ENCODE measurements at places on chromosomes 5 and 9.

- no peak for DNase-seq
Observed at GRCh38 chr5:92106808-92107207, 723.7 kb upstream of the ARRDC3 start.

DNA sequence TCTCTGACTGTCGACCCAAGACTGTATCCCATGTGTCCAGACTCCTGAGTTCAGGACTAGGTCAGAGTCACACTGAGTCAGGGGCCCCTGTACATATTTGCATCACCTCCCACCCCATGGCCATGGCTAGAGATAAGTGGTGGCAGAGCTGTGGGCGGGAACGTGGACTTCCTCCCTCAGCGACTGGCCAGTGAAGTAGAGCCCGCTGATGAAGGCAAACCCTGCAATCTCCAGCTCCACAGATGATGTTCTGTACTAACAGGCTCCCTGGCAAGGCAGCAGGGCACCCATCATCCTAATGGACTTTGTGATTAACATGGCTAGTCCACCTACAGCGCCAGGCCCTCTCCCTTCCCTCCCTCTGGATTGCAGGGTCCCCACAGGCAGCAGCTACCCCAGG, 110.5 kb upstream of the LRRTM2 start:
- no peak for DNase-seq

GRCh38 chr5:40390281-40391149, 289.2 kb upstream of the PTGER4 start:
- no peak for DNase-seq

GRCh38 chr9:6538666-6539071, 106.9 kb downstream of the GLDC start:
- DNase-seq = peak; percentile 43

DNA sequence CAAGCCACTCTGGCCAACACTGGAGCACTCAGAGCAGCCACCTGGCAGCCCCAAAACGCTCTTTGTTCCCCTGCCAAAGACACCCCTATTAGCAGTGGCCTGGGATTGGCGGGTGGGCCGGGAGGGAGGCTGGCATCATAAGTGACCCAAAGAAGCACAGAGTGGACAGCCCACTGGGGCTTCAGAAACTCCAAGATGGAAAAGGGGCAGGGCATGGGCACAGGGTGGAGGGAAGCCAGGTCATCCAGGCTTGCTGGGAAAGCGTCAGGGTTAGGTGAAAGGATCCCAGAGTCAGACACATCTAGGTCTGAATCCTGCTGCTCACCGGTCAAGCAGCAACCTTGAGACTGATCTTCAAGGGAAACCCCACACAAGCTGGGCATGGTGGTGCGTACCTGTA, 14.8 kb downstream of the EEIG1 start:
- DNase-seq = no peak

GRCh38 chr9:4258320-4259090, 41.4 kb downstream of the GLIS3 start:
- DNase-seq = peak; percentile 78

DNA sequence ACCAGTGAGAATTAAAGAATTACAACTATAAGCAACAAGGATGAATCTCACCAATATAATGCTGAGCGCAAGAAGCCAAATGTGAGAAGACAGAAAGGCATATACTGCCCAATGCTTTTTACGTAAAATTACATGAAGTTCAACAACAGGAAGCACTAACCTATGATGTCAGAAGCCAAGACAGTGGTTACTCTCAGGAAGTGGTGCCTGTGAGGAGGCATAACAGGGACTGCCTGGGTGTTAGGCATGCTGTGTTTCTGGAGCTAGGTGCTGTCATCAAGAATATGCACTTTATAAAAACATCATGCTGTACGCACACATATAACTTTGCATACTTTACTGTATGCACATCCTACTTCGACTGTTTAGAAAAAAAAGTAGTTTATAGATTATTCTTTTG, 30.1 kb downstream of the FRMD3 start:
- peak; percentile 39 for DNase-seq

- DNase-seq = no peak
Observed at GRCh38 chr5:6604946-6605345, 27.9 kb downstream of the NSUN2 start.

DNA sequence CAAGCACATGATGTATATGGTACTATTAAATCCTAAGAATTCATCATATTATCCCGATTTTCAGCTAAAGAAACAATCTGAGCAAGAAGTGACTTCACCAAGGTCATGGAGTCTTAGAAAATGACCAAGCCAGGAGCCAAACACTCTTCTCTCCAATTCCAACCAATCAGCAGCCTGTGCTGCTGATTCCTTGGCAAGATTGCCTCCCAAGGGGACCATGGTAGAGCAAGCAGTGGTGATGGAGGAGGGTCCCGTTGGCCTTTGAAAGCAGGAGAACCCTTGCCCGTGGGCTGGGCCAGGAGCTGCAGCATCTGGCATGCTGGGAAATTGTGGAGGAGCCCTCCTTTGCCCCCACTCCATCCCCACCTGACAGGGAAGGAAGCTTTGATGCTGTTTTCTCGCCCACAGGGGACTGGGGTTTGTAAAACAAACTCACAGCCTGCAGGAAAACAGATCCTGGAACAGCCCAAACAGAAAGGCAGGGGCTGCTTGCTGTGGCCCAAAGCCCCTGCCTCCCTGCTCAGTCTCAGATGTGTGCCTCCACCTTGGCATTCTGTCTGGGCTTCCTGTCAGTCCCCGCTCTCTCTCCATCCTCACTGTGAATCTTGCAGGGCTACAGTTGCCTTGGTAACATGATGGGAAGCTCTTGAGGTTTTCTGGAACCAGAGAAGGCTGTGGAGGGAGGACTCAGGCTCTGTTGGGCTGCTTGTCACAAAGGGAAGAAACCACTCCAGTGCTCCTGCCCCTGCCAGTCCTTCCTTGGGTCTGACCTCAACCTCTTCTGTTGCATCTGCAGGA, 70.8 kb upstream of the HSPA9 start:
- DNase-seq = no peak

GRCh38 chr9:37827483-37828165, 27.0 kb downstream of the DCAF10 start:
- DNase-seq = no peak

DNA sequence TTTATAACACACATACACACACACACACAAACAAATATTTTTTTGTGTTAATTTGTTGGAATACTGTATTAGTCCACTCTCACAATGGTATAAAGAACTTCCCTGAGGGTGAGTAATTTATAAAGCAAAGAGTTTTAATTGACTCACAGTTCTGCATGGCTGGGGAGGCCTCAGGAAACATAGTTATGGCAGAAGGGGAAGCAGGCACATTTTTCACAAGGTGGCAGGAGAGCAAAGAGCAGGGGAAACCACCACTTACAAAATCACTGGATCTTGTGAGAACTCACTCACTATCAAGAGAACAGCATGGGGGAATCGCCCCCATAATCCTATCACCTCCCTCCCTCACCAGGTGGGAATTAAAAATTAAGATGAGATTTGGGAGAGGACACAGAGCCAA, 205.4 kb upstream of the PTPRD start:
- no peak for DNase-seq

GRCh38 chr9:18759827-18760226, 273.2 kb downstream of the SAXO1 start:
- DNase-seq = no peak

DNA sequence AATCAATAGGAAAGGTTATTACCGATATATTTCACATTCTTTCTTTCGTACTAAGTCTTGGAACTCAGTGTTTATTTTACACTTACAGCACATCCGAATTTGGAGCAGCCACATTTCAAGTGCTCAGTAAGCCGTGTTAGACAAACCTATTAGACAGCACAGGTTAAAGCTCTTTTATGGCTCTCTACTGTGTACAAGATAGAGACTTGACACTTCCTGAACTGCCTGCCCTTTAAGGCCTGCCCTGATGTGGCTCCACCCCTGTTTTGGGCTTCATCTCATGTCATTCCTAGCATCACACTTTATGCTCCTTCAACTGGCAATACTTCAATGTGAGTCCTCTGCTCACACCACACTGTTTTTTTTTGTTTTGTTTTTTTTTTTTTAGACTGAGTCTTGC, 23.5 kb upstream of the SUSD1 start:
- DNase-seq = no peak
